ENCODE measurements at places on chromosomes 16 and 17.

DNA sequence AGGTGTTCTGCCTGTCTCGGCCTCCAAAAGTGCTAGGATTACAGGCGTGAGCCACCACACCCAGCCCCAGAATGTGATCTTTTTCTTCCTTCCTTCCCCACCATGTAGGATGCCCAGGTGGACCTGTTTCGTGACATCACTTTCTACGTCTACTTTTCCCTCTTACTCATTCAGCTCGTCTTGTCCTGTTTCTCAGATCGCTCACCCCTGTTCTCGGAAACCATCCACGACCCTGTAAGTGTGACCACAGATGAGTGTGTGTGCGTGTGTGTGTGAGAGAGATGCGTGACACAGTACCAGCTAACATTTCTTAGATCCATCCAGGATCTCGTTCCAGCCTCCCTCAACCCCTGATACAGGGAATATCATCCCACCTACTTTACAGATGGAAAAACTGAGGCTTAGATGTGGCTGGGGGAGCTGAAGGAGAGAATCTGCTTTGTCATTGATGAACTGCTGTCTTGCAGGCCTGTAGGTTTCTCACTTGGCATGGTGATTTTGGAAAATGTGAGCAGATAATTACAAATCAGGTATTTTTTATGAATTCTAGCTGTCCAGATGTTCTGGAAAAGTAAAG is 67.1 kb downstream of the ABCC1 start:
- DNase-seq = no peak

- DNase-seq = no peak
Observed at GRCh38 chr17:76700617-76701470, 9.9 kb downstream of the MXRA7 start.

- no peak for DNase-seq
Observed at GRCh38 chr17:1957037-1957436, 68.1 kb downstream of the RTN4RL1 start.

GRCh38 chr16:296276-296675 is 13.3 kb downstream of the PDIA2 start:
- DNase-seq = no peak

GRCh38 chr16:48295488-48296281 is 48.3 kb upstream of the ABCC11 start:
- no peak for DNase-seq

GRCh38 chr16:57356547-57356946 is 2.0 kb upstream of the CCL22 start:
- DNase-seq = no peak

- no peak for DNase-seq
Observed at GRCh38 chr16:35425270-35425669, 1965.9 kb downstream of the TP53TG3F start.

DNA sequence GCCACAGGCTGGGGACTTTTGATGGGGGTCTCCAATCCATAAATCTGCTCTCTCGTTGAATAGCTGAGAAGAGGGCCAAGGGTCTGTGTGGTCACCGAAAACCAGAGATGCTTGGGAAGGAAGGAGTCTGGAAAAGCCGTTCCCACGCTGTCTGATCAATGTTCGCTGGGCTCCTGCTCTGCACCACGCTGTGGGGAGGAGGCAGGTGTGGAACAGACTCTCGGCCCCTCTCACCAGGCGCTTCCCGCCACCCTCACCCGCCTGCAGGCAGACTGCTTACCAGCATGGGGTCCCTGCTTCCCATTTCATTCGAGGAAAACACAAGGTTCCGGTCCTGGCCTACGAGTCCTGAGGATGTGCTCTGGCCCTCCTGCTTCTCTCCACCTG is 702 bp upstream of the ALDH3A1 start:
- no peak for DNase-seq

GRCh38 chr16:13231365-13231764 is 330.0 kb downstream of the SHISA9 start:
- DNase-seq = no peak

GRCh38 chr16:85062323-85062722 is 34.7 kb downstream of the KIAA0513 start:
- DNase-seq = no peak

GRCh38 chr17:38702916-38703741 is 1.9 kb upstream of the MLLT6 start:
- no peak for DNase-seq

- DNase-seq = no peak
Observed at GRCh38 chr16:68202091-68202519, 33.8 kb downstream of the ESRP2 start.

DNA sequence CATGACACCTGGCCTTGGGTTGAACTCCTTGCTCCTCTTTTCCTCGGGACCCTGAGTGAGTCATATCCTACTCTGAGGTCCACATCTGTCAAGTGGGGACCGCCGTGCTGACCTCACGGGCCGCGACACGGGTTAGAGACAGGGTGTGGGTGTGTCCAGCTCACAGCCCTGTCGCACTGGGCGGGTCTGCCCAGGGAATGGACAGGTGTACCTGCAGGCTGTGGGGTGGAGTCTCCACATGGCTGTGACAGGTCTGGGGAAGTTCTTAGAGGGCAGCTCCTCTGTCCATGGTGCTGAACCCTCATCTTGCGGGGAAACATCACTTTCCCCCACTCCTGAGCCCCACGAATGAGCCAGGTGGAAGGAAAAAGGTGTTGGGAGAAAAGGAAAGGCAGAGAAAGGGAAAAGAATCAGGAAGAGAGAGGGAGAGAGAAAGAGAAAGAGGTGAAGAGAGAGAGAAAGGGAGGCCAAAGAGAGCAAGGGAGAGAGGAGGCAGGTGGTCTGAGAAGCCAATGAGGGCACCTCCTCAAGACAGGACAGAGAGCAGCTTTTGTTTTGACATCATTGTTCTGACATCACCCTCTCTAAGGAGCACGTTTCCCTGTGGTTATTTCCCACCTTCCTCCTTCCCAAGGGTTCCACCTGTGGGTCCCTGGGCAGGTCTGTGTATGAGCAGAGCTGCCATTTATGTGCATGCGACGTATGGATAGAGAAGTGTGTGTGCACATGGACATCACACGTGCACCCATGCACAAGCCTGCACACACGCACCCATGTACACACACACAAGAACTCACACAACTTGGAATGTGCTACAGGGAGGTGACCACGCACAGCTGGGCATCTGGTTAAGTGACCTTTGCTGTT is 32.6 kb upstream of the CBFA2T3 start:
- DNase-seq = no peak

DNA sequence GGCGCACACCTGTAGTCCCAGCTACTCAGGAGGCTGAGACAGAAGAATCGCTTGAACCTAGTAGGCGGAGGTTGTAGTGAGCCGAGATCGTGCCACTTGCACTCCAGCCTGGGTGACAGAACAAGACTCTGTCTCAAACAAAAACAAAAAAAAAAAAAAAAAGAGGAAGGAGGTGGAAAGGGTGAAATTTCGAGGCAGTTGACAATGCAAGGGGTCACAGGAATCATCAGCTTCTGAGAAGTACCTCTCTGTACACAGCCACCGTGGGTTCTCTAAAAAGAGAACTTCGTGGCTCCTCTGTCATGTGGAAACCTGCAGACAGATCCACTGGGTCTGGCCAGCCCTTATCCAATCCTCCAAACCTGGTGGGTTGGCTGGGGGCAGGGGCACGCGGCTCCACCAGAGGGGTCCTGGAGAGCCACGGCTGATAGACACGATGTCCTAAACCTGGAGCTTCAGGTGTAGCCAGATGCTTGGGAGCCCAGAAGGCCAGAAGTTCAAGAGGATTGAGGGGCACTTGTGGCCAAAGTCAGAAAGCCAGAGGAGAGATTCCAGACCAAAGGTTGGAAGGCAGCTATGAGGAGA is 540 bp upstream of the CD300LF start:
- DNase-seq = no peak
